ENCODE measurements at places on chromosomes 11 and 22. TPM values are rescaled to one million over a fixed set of nuclear protein-coding genes. Genes with fewer than 3 reads are reported as not detected.

The SLC5A4 gene
- total RNA-seq = 1.2 TPM

The CCDC87 gene
- 0.94 TPM for total RNA-seq

The MEI1 gene
- total RNA-seq = 1.2 TPM

The LIF gene
- total RNA-seq = 3.8 TPM

The MMP8 gene
- total RNA-seq = not detected

The MGAT3 gene
- total RNA-seq = 47.0 TPM

The TSSK2 gene
- not detected for total RNA-seq

The DERL3 gene
- total RNA-seq = 2.6 TPM

The RAB38 gene
- total RNA-seq = 10.2 TPM

The SHISA8 gene
- total RNA-seq = 0.22 TPM

The PANX3 gene
- not detected for total RNA-seq

The FAM181B gene
- total RNA-seq = 3.1 TPM

The OR52I1 gene
- not detected for total RNA-seq

The SCN4B gene
- total RNA-seq = 0.36 TPM

The PELI3 gene
- total RNA-seq = 17.9 TPM

The OR51B4 gene
- total RNA-seq = not detected

The KRTAP5-2 gene
- not detected for total RNA-seq

The MRE11 gene
- total RNA-seq = 22.6 TPM

The ELMOD1 gene
- 4.0 TPM for total RNA-seq

The CSTF3 gene
- total RNA-seq = 49.4 TPM

The TSPAN32 gene
- 2.6 TPM for total RNA-seq

The RPS19BP1 gene
- total RNA-seq = 59.1 TPM

The LAMTOR1 gene
- total RNA-seq = 73.0 TPM

The NRGN gene
- 17.3 TPM for total RNA-seq

The RPS13 gene
- 1,333 TPM for total RNA-seq

The PHLDA2 gene
- 14.2 TPM for total RNA-seq

The OR4A16 gene
- not detected for total RNA-seq
